ENCODE measurements at places on chromosomes 7 and 10. TPM values are rescaled to one million over a fixed set of nuclear protein-coding genes. Genes with fewer than 3 reads are reported as not detected.

The LRRC4 gene
- total RNA-seq = 6.5 TPM

The CROT gene
- 8.3 TPM for total RNA-seq

The PON1 gene
- total RNA-seq = 0.19 TPM

The AKAP9 gene
- 42.6 TPM for total RNA-seq

The ACTR3C gene
- total RNA-seq = 2.6 TPM

The GAD2 gene
- total RNA-seq = not detected

The CFAP46 gene
- total RNA-seq = not detected

The MINDY4 gene
- total RNA-seq = 6.8 TPM

The PNPLA8 gene
- 40.4 TPM for total RNA-seq

Data from mesenteric fat pad (tissue), 1 donor.